ENCODE measurements at places on chromosomes 7 and 10. TPM values are rescaled to one million over a fixed set of nuclear protein-coding genes. Genes with fewer than 3 reads are reported as not detected.

GRCh38 chr10:30647089-30647488 is 17.5 kb upstream of the LYZL2 start:
- no peak for DNase-seq

DNA sequence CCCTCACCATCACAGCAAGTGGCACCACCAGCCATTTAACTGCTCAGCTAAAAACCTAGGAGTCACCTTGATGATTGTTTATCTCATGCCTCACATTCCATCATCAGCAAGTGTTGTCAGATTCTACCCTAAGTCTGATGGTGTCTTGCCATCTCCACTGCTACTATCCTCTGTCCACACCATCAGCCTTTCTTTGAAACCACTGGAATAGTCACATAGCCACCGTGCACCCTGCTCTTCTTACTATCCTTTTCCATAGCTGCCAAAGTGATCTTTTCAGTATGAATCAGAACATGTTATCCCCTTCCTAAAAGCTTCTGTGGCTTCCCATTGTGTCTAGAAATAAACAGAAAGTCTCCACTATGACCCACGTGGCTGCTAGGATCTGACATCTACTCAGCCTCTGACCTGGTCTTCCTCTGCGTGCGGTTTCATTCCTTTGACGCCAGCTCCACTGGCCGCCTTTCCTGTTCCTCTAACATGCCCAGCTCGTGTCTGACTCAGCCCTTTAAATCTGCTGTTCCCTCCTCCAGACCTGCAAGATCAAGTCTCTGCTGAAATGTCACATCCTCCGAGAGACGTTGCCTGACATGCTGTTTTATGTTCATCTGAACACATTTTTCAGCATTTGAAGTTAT is 16.5 kb upstream of the CHN2 start:
- DNase-seq = no peak

DNA sequence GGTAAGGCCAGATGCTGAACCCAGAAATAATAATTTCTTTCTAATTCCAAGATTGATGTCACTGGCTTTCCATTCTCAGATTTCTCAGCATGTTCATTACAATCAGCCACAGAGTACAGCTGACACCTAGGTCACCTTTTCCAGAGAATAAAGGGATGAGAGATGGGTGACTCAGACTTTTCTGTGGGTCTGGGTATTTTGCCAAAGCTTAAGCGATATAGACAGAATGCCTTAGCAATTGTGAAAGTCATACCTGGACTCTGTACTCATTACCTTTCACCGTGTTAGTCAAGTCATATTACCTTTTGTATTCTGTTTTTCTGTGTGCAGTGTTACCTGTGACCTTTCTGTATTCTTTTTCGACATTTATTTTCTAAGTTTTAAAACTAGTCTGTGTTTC is 10.6 kb upstream of the PRTFDC1 start:
- DNase-seq = no peak

CYP26A1 gene
- not detected for total RNA-seq

Measured in skin of body (tissue), 3 donors.